Omental fat pad (tissue), 4 donors: ENCODE measurements at places on chromosomes 7 and 10.

- no peak for DNase-seq
These were observed 82.7 kb downstream of the CPXM2 start for GRCh38 chr10:123808906-123809305.

GRCh38 chr10:10256860-10257259, 760.8 kb upstream of the CELF2 start:
- DNase-seq: no peak

DNA sequence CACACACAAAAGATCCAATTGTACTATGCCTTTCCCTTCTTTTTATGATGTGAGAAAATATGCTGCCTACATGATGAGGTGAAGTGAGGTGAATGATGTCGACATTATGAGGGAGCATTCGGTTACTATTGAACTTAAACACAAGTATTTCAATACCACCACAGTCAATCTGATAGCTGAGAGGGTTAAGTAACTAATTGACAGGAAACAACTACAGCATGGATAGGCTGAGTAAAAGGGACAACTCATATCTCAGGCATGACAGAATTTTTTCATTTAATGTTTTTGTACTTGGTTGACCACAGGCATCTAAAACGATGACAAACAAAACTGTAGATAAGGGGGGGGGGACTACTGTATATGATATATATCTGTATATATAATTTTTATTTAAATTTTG, 488.9 kb downstream of the SH2D4B start:
- no peak for DNase-seq

DNA sequence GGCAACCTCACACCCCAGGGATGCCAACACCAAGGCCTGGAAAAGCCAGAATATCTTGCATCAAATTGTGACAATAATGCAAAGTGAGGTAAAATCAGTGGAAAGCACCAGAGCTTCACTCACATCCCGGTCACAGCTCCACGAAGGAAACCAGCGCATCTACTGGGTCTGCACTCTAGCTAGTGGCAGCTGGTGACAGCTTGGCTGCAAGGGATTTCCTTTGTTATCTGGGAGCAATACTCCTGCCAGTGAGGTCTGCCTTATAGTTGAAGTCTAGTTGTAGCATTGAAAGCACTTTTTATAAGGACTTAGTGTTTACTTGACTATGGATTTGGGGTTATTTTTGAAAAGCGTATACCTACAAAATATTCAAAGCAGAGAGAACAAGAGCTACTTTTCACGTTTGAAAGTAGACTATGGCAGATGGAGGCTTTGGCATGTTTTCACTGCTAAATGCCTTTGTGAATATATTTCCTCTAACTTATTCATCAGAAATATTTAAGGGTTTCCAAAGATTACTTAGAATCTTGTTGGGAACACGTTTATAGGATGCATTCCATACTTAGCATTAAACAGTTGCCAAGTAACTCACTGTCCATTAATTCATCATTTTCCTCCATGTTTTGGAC, 26.1 kb downstream of the WDFY4 start:
- no peak for DNase-seq

DNA sequence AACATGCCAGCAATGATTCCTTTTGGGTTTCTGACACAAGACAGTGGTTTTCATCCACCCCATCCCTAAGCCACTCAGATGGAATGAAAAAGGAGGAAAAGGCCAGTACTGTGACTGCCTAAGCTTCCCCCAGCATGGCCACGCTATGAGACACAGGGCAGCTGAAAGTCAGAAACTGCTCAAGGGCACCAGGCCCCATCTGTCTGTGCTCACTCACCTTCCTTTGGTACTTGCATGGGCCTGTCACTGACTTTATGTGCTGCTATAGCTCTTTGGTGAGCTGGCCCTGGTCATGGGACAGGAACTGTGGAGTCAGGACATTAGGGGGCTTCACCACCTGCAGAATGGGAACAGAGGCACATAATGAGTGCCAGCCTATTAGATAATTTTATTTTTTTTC, 21.2 kb upstream of the ACSM6 start:
- DNase-seq: no peak

- peak; percentile 38 for DNase-seq
These were observed 222.1 kb downstream of the GLI3 start for GRCh38 chr7:42014625-42015618.

- no peak for DNase-seq
These were observed 354.1 kb upstream of the SEMA3A start for GRCh38 chr7:84548366-84549365.

- no peak for DNase-seq
These were observed 670 bp downstream of the RCC1L start for GRCh38 chr7:75072981-75073283.

- no peak for DNase-seq
These were observed 77.8 kb upstream of the SH2B2 start for GRCh38 chr7:102208826-102209225.

DNA sequence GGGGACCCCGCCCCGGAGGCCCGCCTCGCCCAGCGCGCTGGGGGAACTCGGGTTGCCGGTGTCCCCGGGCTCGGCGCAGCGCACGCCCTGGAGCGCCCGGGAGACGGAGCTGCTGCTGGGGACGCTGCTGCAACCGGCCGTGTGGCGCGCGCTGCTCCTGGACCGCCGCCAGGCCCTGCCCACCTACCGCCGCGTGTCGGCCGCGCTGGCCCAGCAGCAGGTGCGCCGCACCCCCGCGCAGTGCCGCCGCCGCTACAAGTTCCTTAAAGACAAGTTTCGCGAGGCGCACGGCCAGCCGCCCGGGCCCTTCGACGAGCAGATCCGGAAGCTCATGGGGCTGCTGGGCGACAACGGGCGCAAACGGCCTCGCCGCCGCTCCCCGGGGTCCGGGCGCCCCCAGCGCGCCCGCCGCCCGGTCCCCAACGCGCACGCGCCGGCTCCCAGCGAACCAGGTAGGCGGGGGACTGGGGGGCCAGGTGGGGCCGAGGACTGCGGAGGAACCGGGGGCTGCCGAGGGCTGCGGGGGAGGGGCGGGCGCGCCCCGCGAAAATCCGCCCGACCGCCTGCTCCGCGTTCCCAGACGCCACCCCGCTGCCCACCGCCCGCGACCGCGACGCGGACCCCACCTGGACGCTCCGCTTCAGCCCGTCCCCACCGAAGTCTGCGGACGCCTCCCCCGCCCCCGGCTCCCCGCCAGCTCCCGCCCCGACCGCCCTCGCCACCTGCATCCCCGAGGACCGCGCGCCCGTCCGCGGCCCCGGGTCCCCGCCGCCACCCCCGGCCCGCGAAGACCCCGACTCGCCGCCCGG, 574 bp downstream of the UTF1 start:
- no peak for DNase-seq

DNA sequence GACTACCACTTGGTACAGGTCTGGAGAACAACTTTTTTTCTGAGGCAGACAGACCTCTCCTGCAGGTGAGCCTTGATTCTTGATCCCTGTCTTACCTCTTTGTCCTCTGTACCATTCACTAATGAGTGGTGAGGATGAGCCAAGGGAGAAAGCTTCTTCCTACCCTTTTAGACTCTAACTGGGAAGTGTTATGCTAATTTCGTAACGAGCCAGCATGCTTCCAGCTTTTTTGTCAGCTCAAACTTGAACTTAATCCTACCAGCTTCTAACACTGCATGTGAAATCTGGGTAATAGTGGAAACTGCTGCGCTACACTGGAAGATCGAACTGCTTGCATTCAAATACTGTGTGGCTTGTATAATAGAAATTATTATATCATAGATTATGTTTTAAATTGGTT, 87.0 kb downstream of the NEUROD6 start:
- no peak for DNase-seq

DNA sequence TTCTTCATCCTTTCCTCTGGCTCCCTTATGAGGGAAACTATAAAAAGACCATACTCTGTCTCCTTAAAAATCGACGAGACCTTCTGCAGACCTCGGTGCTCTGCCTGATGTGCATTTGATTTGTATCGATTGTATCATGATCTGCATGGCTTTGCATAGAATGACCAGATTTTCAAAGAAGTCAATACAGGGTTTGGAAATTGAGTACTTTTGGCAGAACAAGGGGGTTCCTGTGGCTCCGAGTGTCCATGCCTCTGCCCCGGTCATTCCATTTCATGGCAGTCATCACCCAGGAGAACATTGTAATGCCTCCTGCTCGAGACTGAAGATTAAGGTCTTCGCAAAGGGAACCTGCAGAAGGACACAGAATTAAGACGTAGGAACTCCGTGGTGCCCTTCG, 685 bp downstream of the CASP2 start:
- DNase-seq: no peak

DNA sequence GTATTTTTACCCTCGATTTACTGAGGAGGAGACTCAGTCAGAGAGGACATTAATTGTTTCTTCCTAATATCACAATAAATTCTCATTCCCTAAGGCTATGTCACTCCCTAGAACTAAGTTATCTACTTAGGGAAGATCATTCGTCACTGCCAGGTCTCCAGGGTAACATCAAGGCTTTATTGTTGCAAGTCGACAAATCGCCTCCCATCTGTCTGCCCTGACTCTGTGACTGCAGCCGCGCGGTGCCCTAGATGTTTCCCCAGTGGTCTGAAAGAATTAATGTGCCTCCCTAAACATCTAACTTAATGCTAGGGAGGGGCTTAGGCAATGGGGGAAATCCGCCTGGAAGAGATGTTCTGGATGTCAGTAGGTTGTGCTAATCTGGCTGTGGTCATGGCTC, 558.8 kb upstream of the C7orf33 start:
- DNase-seq: no peak

GRCh38 chr7:100607111-100607510, 4.9 kb downstream of the PCOLCE start:
- DNase-seq: no peak

DNA sequence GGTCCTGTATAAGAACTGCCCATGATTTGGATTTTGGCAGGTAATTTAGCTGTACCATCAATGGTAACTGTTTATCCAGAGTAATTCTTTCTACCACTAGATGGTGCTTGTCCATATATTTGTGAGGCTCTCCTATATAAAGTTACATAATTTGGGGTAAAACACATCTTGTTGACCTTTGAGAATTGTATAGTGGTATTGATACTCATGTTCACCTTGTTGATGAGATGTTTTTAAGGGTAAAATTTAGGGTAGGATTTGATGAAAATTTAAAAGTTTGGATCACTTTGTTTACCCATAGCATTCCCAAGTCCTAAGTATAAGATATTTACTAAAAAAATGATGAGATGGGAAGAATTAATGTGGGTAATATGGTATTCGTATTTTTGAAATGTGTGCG, 31.6 kb downstream of the ST7 start:
- no peak for DNase-seq

DNA sequence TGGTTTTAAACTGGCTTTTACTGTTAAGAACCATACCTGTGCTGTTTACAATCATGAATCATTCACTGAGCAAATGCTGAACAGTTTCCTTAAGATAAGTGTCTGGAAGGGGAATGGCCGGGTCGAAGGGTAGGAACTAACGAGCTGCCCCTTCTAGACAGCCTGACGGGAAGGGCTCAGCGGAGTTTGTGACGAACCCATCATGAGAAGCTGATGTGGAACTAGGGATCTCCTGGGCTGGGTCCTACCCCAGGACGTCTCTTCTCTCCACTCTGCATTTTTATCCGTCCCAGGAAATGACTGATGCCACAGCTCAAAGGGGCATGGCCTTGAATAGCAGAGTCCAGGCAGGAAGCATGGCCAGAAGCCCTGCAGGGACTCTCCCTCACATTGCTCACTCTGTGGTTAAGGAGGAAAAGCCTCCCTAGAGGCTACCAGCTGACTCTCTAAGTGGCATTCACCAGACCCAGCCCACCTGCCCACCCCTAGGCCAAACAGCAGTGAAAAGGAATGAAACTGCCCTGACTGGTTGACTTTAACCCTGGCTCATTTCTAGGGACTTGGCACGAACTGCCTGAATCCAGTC, 112.0 kb downstream of the PFKFB3 start:
- no peak for DNase-seq

- no peak for DNase-seq
These were observed 2.1 kb upstream of the XRCC2 start for GRCh38 chr7:152677808-152678670.

DNA sequence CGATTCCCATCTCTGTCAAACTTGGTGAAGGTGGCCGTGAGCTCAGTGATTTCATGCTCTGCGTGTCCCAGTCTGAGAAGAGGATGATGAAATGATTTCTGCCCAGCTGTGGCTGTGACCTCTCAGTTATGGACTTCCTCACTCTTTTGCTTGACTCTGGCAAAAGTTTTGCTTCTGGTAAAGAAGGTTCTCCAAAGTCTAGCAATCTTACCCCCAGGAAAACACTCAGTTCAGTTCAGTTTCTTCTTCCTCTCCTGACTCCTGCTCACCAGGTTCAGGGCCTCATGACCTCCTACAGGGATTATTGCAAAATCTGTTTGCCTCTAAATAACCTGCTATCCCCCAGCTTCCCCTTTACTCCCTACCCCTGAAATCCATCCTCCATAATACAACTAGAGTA, 4.9 kb upstream of the BLOC1S2 start:
- DNase-seq: no peak

- no peak for DNase-seq
These were observed 128.3 kb downstream of the ITGA8 start for GRCh38 chr10:15591431-15591830.

DNA sequence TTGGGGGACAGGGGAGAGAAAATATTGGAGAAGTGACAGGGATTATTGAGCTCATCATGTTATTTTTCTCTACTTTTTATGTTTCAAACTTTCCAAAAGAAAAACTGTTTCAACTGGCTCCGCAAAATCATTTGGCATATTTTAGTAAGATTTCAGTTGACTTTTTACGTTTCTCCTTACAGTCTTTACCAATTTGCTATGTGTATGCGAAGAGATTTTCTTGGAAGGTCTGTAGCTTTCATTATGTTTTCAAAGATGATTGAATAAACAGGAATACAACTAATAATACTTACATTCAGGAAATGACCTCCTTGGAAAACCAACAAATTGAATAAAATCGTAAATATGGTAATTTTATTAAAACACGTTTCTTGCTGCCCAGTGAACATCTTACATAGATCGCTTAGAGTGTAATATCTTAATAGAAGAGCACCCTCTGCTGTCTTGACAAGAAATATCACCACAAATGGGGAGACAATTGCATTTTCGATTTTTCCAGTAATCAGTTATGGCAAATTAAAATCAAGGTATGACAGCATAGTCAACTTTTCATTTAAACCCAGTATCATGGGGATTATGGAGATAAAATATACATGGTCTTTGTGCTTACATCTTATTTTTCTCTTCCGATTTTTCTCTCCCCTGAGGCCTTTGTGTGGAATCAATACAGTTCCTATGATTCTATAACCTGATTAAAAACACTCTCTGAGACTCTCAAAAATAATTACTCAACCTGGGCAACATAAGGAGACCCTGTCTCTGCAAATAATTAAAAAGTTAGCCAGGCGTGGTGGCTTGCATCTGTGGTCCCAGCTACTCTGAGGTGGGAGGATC, 43.1 kb downstream of the MBL2 start:
- no peak for DNase-seq

DNA sequence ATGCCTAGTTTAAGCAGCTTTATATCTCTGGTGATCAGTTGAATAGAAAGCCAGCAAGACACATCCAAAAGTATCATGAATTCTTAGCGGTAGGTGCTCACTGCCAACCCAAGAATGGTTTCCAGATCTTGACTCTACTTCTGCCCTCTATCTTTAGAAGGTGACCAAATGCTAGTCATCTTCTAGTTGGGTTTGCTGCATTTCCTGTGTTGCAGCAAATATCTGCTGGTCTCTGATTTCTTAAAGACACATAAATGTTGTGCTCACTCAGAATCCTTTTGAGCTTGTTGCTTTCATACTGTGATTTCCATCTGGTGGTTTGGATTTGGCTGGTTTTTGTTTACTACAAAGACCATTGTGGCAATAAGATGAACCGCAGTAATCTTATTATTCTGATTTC, 2.2 kb downstream of the CDC123 start:
- DNase-seq: no peak
